ENCODE measurements at places on chromosomes 12 and 14.

DNA sequence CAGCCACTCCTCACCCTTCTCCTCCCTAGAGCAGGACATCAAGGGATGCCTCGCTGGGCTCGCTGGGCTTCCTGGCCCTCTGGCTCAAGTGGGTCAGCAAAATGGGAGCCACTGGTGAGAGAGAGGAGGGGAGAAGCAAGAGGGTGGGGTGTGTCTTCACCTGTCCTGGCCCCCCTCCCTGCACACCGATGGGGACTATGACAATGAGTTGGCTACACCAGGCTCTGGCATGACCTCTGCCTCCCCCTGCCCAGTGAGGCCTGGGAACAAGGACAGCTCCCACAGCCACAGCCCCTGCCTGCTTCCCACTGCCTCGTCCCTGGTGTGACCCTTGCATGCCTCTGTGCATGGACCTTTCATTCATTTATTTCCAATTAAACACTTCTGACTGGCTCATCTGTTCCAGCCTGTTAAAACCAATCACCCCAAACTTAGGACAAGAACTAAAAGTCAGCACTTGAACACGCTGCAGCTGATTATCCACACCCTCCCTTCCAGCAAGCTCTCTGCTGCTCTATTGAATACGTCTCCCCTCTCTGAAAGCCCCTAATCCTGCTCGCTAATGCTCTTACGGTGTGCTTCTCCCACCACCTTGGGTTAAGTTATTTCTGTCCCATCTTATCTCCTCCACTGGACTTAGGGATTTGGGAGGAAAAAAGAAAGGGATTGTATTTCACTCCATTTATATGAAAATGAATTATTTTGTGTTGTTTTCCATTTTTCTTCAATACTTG lies 5.8 kb upstream of the PPP2R5C start:
- no peak for DNase-seq

DNA sequence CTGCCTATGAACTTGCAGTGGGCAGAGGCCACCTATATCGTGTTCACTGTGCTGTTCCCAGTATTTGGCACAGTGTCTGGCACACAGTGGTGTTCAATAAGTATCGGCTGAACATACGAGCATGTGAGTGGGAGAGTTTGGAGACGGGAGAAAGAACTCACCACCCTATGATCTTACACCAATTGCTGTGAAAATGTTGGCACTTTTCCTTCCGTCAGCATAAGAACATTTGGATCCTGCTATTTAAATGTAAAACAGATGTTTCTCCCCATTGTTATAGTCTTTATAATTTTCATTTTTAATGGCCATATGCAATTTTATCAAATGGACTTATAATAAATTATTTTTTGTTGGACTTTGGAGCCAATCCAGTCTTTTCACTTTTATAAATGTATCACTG lies 144.4 kb downstream of the EFCAB11 start:
- no peak for DNase-seq

GRCh38 chr12:27810756-27811155 lies 30.7 kb upstream of the MANSC4 start:
- no peak for DNase-seq

DNA sequence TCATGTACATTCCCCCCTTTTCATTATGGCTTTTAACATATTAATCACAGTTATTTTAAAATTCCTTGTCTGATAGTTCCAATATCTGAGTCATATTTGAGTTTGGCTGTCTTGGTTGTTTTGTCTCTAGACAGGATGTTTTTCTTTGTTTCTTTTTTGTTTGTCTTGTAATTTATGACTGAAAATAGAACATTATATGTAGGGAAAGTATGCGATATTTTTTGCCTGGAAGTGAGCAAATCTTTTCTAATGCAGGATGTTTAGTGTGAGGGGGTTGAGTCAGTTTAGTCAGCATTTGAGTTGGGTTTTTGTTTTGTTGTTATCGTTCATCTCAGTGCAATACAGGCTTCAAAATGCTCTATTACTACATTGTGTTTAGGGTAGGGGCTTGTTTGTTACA lies 239.7 kb downstream of the SNAPC1 start:
- no peak for DNase-seq

DNA sequence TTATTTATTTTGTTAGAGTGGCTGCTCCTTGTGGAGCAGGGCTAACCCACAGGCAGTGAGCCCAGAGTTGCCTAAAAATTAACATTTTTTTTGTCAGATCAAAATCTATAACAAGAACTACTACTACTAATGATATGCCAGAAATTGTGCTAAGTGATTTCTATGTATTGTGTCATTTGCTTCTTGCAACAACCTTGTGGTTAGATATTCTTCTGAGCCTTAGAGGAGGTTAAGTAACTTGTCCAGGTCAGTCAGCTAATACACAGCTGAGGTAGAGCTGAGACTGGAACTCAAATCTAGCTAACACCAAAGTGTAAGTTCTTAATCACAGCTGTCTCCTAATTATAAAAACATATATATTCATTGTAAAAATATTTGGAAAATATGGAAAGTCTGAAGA lies 29.8 kb downstream of the CFL2 start:
- DNase-seq: no peak

- DNase-seq: no peak
Observed at GRCh38 chr14:33229269-33229929, 290.7 kb downstream of the NPAS3 start.

DNA sequence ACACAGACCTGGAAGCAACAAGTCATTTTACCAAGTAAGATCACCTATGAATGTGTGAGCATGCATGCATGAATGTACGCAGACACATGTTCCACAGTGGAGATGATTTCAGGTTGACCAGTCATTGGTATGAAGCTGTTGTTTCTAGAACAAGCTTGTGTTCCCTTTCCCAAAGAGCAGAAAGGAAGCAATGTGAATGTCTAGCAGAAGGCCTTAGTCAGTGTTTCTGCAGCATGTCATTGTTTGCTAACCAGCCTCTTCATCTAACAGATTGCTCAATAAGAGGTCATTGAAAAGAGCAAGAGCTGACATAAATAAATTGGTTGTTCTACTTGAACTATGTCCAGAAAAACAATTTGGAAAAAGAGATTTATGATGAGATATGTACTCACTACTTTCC lies 191.4 kb downstream of the PLCZ1 start:
- DNase-seq: no peak

DNA sequence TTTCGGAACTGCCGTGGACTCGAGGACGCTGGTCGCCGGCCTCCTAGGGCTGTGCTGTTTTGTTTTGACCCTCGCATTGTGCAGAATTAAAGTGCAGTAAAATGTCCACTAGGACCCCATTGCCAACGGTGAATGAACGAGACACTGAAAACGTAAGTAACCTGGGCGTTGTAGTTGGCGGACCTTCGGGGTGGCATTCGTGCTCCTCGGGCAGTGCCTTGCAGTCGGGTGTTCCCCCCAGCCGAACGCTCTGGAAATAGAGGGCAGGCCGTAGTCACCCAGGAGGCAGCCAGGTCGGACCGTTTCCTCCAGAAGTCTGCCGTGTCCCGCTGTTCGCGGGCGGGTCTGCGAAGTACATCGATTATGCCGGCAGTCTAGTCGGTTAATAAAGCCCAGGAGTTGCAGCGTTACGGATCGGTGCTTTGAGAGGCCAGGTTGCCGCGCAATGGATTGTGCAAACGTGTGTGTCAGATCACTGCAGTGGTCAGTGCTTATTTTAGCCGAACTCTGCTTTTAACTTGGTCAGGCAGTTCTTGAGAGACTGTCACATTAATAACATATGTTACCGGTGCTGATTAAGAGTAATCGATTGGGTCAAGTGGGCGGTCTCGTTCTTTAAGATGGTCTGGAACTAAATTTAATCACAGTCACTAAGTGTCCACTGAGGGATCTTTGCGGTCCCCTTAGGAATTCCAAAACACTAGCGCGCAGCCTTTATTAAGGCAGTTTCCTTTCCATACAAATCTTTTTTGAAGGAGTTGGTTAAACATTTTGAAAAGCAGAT lies 906 bp downstream of the MARK3 start:
- no peak for DNase-seq

DNA sequence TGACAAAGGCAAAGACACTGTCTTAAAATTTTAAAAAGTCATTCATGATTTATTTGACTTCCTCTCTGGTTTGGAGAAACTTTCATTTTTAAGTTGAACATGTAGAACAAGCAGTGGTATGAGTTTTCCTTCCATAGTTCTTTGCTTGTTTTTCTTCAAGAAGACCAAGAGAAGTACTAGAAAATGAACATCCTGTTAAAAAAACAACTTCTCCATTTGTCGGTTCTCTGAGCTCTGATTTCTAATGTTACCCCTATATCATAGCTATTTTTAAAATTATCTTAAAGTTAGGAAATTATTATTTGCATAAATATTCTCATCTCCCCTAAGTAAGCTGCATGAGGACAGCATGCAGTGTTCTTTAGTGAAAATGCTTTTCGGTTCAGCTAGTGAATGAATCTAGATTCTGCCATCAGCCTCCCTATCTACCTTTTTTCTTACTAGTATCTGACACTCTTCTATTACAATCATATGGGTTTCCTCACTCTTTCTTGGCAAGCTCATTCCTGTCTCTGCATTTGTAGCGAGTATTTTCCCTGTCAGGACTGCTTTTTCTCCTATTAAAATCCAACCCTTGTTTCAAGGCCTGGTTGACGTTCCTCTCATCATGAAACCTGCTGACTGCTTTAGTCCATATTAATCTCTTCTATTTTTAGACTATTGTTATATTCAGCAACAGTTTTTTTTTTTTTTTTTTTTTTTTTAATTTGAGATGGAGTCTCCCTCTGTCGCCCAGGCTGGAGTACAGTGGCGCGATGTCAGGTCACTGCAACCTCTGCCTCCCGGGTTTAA lies 15.8 kb downstream of the DIP2B start:
- no peak for DNase-seq

GRCh38 chr14:58543253-58543652 lies 94.5 kb upstream of the DACT1 start:
- DNase-seq: no peak

- no peak for DNase-seq
Observed at GRCh38 chr12:110373025-110373424, 30.5 kb downstream of the ANAPC7 start.

DNA sequence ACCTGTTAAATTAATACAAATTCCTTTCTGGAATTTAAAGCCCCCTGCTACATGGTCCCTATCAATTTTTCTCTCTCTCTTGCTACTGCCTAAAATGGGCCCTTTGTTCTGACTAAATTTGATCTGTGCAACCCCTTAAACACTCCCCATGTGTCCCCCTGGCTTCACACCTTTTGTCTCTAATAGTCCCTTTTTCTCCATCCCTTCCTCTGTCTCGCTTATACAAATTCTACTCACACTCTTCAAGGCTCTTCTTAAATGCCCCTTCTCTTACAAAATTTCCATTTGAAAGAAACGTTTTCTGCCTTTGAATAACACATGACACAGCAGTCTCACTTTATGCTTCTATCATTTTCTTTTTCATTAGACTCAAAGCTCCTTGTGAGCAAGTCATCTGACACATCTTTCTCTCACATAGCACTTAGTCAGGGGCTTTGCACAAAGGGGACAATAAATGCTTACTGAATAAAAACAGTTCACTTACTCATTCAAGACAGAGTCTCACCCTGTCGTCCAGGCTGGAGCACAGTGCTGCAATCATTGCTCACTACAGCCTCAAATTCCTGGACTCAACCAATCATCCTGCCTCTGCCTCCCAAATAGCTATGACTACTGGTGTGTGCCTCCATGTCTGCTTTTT lies 41.5 kb upstream of the NR2C1 start:
- DNase-seq: no peak

DNA sequence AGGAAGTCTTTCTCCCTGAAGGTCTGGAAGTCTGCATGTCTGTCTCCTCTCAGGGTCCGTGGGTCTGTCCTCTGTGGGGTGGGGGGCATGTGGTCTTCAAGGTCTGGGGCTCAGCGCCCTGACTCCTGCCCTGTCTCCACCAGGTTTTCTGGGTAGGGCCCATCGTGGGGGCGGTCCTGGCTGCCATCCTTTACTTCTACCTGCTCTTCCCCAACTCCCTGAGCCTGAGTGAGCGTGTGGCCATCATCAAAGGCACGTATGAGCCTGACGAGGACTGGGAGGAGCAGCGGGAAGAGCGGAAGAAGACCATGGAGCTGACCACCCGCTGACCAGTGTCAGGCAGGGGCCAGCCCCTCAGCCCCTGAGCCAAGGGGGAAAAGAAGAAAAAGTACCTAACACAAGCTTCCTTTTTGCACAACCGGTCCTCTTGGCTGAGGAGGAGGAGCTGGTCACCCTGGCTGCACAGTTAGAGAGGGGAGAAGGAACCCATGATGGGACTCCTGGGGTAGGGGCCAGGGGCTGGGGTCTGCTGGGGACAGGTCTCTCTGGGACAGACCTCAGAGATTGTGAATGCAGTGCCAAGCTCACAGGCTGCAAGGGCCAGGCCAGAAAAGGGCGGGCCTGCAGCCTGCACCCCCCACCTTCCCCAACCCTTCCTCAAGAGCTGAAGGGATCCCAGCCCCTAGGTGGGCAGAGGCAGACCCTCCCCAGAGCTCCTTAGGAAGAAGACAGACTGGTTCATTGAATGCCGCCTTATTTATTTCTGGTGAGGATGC lies 3.4 kb downstream of the AQP5 start:
- no peak for DNase-seq

- DNase-seq: no peak
Observed at GRCh38 chr12:2642176-2642892, 152.4 kb upstream of the FKBP4 start.

- DNase-seq: no peak
Observed at GRCh38 chr12:83477696-83478095, 791.0 kb downstream of the TMTC2 start.

DNA sequence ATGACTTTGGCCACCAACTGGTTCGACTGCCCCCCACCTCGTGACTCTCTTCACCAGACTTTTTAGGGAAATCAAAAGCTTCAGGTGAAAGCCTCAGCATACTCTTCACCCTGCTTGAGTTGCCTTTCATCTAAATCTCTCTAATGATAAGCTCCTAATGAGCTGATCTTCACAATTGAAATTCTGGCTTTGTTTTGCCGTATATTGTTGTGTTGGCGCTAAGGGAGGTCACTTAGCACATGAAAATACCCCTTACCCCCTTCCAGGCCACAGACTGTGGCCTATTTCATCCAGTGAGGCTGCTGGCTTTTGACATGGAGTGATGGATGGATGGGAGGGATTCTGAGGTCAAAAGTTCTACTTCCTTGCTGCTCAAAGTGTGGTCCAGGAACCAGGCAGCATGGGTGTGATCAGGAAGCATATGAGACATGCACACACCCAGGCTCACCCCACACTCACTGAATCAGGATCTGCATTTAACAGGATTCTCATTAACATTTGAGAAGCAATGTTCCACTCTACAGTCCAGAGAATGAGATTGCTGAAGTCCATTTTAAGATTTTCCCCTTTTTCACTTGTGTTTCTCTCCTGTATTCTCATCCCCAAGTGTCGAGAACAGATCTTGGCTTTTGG lies 131.4 kb downstream of the DACT1 start:
- DNase-seq: no peak

DNA sequence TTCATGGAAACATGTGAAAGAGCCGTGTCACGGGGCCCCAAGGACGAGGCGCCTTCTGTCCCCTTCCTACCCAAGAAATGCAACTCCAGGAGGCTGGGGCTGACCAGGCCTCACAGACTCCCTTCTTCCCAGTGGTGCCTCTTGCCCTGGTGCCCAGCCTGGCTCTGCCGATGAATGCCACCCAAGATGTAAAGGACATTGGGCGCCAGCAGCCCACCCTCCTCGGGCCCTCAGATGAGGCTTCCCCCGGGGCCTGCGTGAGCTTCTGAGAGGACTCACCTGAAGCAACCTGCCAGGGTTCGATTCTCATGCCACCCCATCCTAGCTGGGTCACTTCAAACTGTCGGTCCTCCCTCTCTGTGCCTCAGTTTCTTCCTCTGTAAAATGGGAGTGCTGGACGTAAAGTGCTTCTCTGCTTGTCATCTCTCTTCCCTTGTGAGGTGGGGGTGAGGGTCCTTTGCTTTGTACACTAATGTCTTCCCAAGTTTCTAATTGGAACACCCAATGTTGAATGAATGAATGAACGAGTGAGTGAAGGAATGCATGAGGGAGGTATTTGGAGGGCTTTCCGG lies 10.8 kb downstream of the FAM222A start:
- DNase-seq: no peak

- no peak for DNase-seq
Observed at GRCh38 chr12:54040148-54040494, 7.3 kb downstream of the HOXC5 start.

All from stimulated activated CD4-positive, alpha-beta T cell treated with anti-CD3 and anti-CD28 coated beads, Interleukin-1b, Interleukin-23, amount 100 ng/mL, for 24 hours (primary cell).